ENCODE measurements at places on chromosomes 7 and 10. TPM values are rescaled to one million over a fixed set of nuclear protein-coding genes. Genes with fewer than 3 reads are reported as not detected.

GRCh38 chr10:52313256-52313932 is 687 bp upstream of the DKK1 start:
- DNase-seq = no peak

GRCh38 chr10:57628592-57629284 is 639.0 kb downstream of the IPMK start:
- no peak for DNase-seq

DNA sequence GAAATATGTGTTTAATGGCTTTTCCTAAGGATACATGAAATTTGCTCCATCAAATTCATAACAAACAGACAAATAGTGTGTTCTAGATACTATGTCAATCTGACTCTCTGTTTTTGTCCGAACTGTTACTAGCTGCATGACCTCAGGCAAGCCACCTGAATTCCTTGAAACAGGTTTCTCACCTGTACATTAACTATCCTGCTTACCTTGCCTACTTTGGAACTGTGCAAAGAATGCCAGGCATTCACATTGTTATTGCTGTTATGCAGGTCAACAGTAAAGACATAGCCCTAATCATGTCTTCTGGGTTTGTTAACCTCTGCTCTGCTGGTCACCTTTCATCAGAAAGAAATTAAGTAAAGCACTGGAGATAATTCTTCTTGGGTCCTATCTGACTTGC is 1283.9 kb upstream of the CELF2 start:
- DNase-seq = no peak

GRCh38 chr10:49844775-49845595 is 82.9 kb upstream of the OGDHL start:
- DNase-seq = no peak

DNA sequence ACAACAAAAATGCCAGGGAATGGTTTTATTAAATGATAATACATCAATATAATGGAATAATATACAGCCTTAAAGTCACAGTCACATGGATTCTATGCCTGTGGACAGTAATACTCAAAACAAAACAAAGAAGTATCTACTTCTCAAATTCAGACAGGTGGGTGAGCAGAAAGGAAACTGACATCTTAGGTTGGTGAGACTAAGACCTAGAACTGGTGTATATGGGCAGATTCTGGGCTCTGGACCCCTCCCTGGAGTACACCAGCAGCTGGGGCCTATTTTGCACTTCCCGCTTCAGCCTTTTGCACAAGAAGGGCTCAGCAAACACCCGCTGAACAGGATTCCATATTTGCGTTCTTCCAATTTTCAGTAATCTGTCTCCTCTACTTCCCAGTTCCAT is 5.4 kb upstream of the FIS1 start:
- DNase-seq = no peak

PALD1 gene
- 6.8 TPM for total RNA-seq

DNA sequence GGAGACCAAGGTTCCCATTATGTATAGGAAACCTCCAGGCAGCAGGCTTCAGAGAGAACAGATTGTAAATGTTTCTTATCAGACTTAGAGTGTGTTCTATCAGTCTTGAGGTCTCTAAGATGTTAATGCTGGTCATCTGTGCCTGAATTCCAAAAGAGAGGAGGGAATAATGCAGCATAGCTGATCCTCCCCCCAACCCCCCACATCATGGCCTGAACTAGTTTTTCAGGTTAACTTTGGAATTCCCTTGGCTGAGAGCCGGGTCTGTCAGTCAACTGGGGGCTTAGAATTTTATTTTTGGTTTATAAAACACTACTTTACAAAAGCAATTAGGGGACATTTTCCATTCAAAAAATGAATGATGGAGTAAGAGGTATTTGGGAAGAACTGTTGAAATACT is 184.3 kb downstream of the NEBL start:
- no peak for DNase-seq

GRCh38 chr10:60388709-60389301 is 870 bp downstream of the ANK3 start:
- peak; percentile 10 for DNase-seq

GRCh38 chr7:116228241-116228640 is 17.9 kb downstream of the TES start:
- DNase-seq = no peak

SLC35G1 gene
- total RNA-seq = 3.2 TPM

NACAD gene
- total RNA-seq = 0.50 TPM

DNA sequence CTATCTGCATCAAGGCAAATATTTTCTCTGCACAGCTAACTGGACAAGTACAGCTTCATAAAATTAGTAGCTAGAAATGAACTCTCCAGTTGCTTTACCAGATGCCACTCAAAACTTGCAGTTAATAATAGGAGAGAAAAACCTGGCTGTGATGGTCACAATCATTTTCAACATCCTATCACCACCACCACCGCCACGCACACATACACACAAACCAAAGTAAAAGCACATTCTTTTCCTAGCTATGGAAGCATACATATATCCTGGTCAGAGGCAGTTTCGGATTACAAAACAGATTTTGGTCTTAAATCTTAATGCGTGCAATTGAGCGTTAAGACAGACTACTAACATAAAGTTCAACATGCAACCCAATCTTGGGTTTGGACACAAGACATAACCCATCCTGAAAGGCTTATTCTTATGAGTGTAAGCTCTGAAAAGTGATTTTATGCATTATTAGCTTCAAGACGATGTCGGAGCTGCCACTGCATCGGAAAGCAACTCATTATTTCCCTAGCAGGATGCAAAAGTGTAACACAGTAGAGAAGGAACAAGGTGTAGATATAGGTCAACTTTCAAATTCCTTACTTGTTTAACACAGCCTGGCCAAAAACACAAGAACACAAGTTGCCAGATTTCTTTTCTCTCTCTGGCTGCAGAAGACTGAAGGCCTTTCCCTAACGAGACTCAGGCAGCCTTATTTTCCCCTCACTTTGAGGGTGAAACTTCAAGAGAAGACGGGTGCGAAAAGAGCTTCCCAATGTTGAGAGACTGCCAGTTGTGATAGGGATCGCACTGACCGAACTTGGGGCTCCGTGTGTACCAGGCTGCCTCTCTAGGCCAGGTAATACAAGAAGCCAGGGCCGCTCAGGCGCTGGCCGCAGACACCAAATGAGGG is 1.2 kb downstream of the CACUL1 start:
- DNase-seq = no peak

DNA sequence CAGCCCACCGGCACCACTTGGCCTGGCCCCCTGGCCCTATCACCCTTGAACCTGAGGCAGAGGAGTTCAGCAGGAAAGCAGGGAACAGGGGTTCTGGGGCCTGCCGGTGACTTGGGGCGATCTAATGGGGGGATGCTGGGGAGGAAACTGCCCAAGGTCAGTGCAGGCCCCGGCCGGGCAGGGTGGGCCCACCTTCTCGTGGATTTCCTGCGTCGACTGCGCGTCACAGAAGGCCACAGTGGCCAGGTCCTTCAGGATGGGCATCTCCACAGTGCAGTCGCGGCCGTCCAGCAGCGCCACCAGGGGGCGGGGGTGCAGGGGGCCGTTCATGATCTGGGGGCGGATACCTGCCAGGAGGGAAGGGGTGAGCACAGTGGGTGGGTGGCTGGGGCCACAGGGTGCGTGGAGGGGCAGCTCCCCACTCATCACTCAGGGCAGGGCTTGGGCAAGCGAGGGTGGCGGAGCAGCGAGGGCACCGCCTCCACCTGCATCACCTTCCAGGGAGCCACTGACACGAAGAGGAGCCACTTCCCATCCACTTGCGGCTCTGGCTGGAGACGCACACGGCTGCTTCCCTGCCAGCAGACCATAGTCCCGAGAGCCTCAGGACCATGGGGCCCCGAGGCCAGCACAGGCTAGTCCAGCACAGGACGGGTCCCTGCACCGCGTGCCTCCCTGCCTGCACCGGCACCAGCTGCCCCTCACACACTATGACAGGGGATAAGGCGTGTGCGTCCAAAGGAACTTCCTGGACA is 61.4 kb downstream of the ZRANB1 start:
- no peak for DNase-seq

AGBL3 gene
- 2.9 TPM for total RNA-seq

CCSER2 gene
- total RNA-seq = 56.9 TPM

DNA sequence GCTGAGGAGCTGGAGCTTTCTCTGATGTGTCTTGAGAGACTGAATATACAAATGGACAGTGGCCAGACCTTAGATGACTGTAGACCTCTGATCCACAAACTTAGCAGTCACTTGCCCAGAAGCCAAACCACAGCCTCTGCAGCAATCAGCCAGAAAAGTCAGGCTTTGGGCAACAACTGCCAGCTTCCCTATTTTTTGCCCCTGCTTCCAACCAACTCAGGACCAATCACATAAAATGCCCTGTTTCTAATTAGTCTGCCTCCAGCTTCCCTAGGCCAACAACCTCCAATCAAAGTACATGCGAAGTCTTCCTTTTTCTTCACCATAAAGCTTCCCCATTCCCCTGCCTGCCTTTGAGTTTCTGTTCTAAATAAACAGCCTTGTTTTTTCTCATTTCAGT is 37.8 kb upstream of the CACUL1 start:
- no peak for DNase-seq

- DNase-seq = no peak
Measured at GRCh38 chr7:1060315-1061072, 16.1 kb downstream of the GPR146 start.

- DNase-seq = no peak
Measured at GRCh38 chr10:36504758-36505157, 620.6 kb upstream of the ANKRD30A start.

HABP2 gene
- not detected for total RNA-seq

EGR2 gene
- 45.6 TPM for total RNA-seq

GRCh38 chr10:93593749-93594148 is 7.3 kb downstream of the RBP4 start:
- DNase-seq = no peak

DNA sequence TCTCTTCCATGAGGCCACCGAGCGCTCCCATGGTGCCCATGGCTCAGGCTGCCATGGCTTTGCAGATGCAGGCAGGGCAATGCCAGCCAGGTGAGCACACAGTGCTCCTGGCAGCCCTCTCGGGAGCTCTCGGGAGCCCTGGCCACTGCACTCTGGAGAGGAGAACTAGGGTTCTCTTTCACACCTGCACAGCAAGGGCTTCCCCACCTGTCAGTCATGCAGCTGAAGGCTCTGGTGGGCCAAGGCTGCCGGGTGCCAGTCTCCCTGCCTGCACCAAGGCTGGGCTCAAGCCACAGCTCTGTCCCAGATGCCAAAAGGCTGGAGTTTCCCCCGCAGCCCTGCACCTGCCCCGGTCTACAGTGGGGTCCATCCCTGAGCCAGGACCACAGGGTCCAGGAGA is 32.6 kb downstream of the NUDT1 start:
- no peak for DNase-seq

DNA sequence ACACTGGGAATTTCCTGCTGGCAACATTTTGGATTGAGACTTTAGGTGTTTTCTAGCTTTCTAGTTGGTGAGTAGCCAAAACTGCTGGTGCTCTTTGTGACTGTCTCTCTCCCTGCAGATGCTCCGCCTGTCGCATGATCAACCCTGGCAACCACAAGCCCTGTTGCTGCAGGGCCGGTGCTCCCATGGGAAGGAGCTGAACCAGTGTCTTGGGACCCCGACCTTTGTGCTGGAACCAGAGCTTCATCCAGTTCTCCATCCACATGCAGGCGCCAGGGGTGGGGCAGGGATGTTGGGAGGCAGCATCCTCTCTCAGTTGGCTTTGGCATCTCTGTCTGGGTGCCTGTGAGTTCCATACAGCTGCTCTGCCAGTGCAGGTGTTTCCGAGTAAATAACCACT is 306.2 kb upstream of the MKI67 start:
- DNase-seq = no peak

DNA sequence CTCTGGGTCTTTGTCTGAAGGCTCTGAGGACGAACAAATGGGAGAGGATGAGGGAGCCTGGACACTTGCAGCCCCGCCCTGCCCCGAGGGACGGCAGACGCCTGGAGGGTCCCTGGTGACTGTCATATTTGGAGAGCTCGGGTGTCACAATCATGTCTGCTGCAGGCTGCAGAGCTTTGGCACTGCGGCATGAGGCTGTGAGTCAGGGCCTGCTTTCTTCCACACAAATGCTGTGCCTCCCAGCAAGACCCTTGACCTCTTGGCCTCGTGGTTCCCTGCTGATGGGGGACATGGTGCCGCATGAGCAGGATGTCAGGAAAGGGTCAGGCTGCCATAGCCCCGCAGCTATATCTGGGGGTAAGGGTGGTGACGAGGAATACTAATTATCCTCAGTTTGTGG is 64.9 kb upstream of the PPIF start:
- no peak for DNase-seq

- DNase-seq = peak; percentile 56
Measured at GRCh38 chr10:63210611-63211196, 77.6 kb downstream of the NRBF2 start.

DNA sequence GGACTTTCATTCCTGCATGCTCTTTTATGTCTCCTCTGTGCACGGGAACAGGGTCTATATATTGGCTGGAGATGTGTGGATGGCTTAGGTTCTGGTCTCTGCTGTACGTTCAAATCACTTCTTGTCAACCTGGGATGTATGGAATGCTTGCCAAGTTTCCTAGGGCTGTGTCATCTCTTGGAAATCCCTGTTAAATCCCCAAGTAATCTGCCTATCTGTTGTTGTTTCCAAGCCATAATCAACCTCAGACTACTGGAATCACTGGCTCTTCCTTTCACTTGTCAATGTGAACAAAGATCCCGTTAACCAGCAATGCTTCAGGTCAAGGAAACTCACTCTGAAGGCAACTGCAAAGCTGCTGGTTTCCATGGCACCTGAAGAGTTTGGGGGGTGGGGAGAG is 93.3 kb upstream of the FAM171A1 start:
- DNase-seq = no peak

CRCP gene
- total RNA-seq = 25.5 TPM

- DNase-seq = no peak
Measured at GRCh38 chr10:110221044-110221720, 13.8 kb downstream of the MXI1 start.

GRCh38 chr7:39210362-39210761 is 232.7 kb downstream of the POU6F2 start:
- no peak for DNase-seq

- no peak for DNase-seq
Measured at GRCh38 chr10:48454302-48455054, 148.0 kb downstream of the MAPK8 start.

DNA sequence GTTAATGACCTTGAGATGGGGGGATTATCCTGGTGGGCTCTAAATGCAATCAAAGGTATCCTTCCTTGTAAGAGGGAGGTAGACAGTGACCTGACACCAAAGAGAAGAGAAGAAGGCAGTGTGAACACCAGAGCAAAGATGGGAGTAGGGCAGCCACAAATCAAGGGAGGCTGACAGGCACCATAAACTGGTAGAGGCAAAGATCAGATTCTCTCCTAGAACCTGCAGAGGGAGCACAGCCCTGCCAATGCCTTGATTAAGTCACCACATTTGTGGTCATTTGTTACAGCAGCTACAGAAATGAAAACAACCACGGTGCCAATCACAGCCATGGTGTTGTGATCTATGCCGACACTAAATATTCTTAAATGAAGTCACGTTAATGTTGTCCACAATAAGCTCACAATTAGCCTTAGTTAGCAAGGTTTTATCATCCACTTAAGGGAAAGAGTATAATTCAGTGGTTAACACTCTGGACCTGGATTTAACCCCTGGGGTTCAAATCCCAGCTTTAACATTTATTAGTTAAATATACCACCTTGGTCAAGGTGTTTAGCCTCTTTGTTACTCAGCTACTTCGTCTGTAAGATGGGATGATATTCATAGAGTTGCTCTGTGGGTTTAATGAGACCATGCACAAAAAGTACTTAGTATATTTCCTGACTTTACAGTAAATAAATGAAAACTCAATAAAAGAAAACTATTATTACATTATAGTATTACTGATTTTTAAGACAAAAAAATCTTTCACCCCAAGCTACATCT is 70.8 kb downstream of the SGMS1 start:
- DNase-seq = peak; percentile 56
